DMS 273 treated with DMSO at 0.1 percent for 48 hours (cell line): ENCODE measurements at places on chromosomes 3 and 15.

DNA sequence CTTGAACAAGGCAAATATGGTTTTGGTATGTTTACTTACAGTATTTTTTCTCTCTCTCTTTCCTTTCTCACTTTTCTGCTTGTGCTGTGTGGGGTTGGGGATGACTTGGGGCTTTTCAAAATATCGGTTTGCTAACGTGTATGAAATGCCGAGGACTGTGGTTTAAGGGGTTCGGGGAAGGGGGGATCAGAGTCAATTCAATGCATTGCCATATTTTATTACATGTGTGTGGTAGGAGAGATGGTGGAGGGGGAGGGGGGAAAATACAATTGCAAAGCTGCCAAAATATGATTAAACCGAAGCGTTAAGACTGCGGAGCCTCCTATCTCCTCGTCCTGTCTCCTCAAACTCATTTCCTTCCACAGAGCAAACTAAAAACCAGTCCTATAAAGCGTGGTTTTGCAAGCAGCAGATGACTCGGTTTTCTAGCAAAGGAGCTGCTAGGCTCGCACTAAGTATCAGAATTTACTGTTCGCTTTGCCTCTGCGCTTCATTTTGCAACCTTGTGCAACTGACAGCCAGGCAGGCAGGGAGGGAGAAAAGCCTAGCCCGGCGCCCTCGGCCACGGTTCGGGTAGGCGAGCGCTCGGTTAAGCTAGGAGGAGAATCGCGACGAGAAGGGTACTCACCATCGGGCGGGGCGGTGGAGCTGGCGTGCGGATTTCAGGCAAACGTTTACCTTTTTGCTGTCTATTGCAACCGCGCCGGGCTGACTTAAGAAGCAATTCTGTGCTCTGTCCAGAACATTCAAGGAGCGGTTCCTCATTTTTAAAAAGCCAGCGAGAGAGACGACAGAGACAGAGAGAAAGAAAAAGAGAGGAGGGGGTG, 4.0 kb upstream of the NR2F2 start:
- no peak for DNase-seq

DNA sequence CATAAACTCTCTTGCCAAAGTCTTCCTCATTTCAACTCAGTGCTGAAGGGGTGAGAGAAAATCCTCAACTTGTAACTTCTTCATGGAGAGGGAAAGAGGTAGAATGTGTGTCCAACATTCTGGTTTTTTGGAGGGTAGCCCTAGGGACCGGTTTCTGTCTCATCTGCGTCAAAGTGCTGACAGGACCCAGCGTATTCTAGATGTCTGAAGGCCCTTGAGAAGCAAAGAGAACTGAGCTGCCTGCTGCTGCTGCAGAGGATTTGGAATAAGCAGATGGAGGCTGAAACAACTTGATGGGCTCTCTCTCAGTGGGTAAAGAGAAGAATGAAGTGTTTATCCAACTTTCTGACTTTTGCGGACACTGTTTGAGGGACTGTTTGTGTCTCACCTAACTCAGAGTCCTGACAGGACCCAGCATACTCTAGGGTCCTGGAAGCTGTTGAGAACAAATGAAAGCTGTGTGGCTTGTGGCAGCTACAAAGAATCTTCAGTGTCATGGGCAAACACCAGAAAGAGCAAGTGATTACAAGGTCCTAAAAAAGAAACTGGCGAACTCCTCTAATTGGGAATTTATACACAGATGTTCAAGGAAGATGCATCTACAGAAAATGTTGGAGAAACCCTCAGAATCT, 174.4 kb downstream of the SI start:
- no peak for DNase-seq

DNA sequence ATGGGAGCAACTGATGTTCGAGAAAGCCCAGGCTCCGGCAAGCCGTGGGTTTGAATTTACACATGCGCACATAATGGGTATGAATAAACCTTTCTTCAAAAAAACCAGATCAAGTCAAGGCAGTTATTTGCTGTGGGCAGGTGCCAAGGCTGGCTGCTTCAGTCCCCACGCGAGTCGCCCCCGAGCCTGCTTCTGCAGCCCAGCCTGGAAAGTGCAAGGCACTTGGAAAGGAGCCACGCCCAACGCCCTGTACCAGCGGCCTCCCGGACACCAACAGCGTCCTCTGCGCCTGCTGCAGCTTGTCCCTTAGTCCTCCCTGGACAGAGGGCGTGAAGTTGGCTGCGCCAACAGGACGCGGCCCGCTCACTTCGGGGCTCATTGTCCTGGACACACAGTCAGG, 68.9 kb downstream of the KLF15 start:
- no peak for DNase-seq

DNA sequence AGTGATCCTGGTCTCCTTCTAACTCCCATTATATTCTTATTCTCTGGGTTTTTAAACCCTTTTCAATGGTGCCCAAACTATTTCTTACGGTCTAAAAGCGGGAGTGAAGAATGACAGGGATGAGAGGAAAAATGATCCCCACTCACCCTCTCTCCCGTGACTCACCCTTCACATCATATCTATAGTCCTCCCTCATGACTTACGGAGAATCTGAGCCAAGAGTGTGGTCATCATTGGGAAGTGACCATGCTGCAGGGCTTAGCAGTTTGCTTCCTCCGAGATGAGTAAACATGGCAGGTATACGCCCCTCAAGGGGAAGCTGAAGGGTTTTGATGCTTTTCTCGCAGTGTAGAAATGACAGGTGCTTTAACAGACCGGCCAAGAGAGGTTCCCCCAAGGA, 274.0 kb downstream of the RYR3 start:
- no peak for DNase-seq

DNA sequence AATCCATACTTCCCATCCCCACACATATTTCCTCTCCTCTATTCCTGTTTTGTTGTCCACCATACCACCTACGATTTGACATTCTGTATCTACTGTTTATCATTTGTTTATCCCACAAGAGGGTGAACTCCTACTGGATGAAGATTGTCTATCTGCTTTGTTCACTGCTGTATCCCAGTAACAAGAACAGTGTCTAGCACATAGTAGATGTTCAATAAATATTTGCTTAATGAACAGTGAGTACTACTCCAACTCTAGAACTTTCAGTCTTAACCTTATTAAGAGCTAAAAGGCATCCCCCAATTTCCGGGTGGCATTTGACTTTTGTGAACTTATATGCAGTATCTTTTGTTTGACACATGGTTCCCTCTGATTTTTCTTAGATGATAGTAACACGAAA, 1.3 kb downstream of the PYGO1 start:
- no peak for DNase-seq

DNA sequence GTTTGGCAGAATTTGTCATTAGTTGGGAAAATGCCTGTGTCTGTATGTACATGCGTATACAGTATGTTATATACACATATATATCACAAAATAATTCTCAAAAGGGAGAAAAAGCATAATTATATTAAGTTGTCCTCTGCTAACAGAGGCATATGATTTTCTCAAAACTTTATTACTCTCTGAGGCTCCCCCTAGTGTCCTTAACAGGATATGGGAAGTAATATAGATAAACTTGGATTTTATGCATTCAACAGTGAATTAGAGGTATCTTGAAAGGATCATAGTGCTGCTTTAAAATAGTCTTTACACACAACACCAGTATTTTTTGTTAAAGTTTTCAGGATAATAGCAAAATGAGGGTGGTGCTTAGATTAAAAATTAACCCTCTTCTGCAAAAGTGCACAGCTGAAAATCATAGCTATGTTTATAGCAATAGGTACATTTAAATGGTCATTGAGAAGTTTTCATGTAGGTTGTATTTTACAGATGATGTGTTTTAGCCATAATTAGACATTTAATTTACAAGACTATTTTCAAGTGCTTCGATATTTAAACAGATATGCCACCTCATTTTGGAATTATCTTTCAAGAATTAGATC, 454.0 kb upstream of the ROBO2 start:
- DNase-seq, result no peak

DNA sequence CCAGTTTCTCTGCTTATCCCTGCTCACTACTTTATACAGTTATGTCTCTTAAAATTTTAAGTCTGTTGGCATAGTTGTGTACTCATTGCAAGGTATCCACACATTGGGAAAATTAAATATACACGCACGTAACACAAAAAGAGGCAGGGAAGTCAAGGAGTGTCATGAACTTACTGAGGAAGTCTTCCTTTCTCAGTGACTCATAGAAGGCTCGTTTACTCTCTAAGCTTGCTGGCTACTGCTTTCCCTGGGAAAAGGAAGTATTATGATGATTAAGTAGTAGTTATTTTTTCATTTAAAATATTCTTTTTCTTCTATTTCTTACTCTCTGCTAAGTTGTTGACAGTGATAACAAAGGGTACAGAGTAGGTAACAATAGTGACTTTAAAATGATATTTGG, 287.3 kb downstream of the UBE2E2 start:
- DNase-seq, result no peak
